Muscle of leg (tissue), 16 donors: ENCODE measurements at places on chromosomes 3 and 15.

GRCh38 chr3:68242606-68243005 is 588.2 kb upstream of the SUCLG2 start:
- no peak for DNase-seq

GRCh38 chr3:137163241-137163871 is 205.6 kb downstream of the IL20RB start:
- DNase-seq, result peak; percentile 72

GRCh38 chr3:48082580-48083184 is 66.5 kb upstream of the MAP4 start:
- no peak for DNase-seq

DNA sequence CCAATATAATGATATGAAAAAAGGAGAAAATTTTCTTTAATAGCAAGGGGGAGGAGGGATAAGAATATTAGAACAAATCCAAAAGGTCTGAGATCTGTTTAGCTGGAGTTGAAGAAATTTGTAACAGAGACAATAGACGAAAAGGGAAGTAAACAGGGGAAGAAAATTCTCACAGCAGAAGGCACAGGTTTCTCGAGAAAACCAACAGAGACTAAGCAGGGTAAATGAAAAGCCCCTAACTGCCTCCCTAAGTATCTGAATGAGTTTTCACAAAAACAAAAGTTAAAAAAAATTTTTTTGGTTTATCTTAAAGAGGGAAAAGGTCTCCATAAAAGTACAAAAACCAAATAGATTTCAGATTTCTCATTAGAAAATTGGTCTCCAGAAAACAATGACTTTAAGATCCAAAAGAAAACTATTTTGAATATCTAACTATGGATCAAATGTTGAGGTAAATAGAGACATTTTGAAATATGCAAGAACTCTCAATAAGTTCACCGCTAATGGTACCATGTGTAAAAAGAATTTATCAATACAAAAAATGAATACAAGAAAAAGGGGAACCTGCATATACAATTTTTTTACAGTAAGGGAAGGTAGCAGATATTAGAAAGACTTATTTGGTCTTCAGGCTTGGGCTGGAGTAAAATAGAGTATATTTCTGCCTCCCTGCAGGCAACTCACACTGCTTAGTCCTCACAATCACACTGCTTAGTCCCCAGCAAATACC is 23.9 kb upstream of the NEK10 start:
- no peak for DNase-seq

GRCh38 chr3:188126276-188126675 is 27.7 kb upstream of the LPP start:
- peak; percentile 11 for DNase-seq

DNA sequence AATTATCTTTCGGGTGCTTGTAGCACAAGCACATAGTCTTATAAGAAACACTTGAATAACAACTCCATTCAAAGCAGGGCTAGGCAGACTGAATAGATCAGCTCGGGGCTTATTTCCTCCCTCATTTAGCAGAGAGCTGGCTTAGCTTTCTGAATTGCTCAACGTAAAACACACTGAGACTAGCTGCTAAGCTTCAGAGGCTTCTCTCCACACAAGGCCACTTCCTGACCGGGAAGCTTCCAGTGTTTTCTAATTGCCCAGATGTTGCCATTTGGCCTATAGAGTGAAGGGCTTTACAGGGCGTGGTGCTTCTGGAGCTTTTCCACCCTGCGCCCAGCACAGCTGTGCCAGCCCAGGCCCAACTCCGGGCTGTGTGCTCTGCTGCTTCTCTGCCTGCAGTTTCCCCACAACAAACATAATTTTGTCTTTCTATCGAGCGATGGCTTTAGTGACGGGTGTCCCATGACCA is 16.6 kb downstream of the FAM240A start:
- DNase-seq, result peak; percentile 89

DNA sequence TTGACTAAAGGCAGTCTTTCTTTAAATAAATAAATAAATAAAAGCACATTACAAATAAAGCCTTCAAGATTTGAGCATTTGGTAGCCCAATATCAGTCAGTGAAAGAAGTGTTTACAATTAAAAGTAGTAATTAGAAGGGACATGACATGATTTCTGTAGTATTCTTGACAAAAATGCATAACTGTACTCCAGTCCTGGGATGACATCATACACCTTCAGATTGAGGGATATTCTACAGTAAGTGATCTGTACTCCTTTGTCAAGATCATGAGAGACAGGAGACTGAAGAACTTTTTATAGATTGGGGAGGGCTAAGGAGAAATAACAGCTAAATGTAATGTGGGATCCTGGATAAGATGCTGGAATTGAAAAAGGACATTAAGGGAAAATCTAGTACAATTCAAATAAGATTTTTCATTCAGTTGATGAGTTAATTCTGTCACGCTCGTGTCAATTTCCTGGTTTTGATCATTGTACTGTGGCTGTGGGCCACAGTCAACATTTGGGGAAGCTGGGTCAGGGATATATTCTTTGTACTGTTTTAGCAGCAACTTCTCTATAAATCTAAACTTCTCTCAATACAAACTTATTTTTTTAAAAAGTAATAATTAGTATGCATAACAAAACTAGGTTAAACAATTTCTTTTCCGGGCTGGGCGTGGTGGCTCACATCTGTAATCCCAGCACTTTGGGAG is 314.8 kb downstream of the PTPRG start:
- DNase-seq, result no peak

DNA sequence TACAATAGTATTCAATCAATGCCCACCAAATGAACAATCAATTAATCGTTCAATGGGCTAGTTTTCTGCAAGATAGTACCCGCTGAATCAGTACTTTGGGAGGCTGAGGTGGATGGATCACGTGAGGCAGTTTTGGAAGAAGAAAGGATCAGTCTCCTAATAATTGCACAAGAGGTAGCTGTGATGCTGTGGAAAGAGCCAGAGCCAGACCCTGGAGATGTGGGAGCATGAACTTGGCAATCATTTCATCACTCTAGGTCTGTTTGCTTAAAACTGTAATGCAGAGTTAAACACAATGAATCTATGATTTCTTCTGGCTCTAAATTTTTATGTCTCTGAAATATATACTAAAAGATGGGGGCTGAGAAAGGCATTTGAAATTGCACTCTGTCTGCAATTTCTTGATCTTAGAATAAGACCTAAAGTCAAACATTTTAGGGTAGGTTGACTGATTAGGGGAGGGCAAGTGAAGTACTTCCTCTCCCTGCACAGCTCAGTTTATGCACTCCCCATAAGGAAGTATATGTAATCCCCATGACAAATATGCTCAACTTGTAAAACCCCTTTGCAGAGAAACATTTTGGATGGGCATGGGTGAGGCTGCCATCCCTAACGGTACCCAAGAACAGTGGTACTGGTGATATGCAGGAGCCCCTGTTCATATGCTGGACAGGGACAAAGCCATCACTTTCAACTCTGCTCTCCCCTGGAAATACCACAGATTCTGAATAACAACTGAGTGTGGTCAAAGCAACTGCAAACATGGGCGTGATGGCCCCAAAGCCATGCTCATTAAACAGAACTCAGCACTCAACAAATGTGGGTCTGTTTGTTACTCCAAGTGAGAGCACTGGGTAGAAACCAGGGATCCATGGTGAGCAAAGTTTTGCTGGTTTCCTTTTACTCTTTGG is 28.6 kb upstream of the SPATA12 start:
- DNase-seq, result no peak

DNA sequence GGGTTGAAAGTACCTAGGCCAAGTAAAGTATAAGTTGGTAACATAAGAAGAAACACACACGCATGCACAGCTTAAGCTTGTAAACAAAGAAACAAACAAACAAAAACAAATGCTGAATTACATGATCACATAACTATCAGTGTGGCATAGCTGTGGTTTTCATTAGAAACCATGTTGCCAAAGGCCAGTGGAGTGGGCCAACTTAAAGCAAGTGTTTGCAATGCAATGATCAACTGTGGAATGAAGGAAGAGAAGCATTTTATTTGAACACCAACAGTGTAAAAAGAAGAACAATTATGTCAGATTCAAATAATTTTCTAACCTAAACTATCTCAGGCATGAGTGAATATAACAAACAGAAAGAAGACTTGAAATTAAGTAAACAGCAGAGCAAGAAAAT is 199.4 kb upstream of the STRIT1 start:
- DNase-seq, result no peak
